Activated CD4-positive, CD25-positive, alpha-beta regulatory T cell treated with anti-CD3 and anti-CD28 coated beads, Interleukin-2, amount 50 U/mL, for 24 hours (primary cell): ENCODE measurements at places on chromosomes 16 and 17.

GRCh38 chr17:63435681-63436522, 10.2 kb downstream of the CYB561 start:
- no peak for ATAC-seq

DNA sequence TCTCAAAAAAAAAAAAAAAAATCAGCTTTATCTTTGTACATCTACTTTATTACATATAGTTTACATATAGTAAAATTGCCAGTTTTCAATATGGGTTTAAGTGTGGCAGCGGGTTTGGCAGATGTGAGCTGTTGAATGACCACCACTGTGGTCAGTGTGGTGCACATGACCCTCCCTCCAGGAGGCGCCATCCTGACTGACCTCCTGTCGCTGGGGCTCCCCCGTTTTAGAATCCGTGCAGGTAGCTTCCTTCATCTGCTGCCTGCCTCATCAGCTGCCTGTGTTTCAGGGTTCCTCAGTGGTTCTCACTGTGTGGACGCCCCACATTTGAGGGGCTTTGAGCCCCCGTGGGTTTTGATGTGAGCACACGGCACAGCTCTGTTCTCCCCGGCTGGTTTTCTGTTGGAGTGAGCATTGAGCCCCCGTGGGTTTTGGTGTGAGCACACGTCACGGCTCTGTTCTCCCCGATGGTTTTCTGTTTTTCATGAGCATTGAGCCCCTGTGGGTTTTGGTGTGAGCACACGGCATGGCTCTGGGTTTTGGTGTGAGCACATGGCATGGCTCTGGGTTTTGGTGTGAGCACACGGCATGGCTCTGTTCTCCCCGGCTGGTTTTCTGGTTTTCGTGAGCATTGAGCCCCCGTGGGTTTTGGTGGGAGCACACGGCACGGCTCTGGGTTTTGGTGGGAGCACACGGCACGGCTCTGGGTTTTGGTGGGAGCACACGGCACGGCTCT, 57.9 kb upstream of the ZNF750 start:
- no peak for ATAC-seq

DNA sequence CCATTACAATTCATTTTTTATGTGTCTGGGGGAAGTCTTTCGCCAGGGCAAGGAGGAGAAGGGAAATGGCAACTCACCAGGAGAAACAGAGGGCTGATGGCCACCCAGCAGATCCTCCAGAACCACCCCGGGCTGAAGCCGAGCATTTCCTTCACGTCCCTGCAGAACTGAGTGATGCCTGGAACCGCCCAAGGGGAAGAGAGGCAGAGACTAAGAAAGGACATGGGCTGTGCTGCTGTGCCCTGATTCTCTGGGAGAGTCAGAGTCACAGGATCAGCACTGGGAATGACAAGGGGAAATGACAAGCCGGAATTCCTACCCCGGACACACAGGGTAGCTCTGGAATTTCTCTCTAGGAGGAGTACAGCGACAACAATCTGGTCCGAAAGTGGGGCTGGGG, 27.8 kb downstream of the SLC6A4 start:
- ATAC-seq, result no peak

GRCh38 chr16:56373003-56373402, 52.3 kb downstream of the AMFR start:
- ATAC-seq, result no peak

DNA sequence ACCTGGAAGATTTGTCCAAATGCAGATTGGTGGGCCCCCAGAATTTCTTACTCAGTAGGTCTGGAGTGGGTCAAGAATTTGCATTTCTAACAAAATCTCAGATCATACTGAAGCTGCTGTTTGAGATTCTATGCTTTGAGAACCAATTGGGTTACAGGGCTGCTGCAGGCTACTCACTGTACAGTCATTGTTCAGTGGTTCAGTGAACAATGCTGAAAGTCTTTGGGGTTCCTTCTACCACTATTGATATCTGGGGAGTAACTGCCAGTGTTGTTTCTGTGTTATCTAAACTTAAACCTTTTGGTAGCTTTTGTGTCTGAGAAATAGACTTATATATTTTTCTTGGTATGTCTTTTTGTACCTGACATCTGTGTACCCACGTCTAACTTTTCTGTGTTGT, 187.5 kb downstream of the TANC2 start:
- no peak for ATAC-seq

- ATAC-seq, result no peak
Measured at GRCh38 chr16:14018851-14019250, 52.3 kb upstream of the MRTFB start.

- ATAC-seq, result peak; percentile 24
Measured at GRCh38 chr17:82647593-82648164, 565 bp downstream of the WDR45B start.

DNA sequence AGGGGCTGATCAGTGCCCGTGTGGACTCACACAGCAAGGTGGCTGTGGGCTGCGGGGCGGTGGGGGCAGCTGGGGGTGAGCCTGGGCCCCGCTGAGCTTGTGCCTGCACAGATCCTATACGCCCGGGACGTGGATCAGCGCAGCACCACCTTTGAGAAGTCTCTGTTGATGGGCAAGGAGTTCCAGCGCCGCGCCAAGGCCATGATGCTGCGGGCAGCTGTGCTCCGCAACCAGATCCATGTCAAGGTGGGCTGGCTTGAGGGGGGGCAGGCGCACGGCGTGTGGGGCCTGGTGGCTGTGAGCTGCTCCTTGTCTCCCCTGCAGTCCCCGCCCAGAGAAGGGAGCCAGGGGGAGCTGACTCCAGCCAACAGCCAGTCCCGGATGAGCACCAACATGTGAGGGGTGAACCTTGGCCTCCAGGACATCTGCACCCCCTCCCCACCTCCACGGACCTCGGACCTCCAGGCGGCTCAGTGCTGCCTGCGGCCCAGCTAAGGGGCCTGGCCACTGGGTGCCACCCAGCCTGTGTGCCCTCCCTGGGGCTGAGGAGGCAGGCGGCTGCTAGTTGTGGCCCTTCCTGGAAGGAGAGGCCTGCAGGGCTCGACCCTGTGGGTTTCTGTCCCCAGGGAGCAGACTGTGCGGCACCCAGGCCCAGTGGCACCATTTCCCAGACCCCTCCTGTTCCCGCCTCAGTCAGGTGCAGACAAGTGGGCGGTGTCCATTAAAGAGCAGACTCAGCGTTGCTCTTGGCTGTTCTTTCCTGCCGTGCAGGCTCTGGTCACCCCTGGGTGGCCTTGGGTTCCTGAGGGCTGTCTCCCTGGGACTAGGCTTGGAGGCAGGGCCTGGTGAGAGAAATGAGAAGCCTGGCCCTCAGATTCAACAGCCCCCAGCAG, 5.3 kb downstream of the GPS1 start:
- no peak for ATAC-seq

DNA sequence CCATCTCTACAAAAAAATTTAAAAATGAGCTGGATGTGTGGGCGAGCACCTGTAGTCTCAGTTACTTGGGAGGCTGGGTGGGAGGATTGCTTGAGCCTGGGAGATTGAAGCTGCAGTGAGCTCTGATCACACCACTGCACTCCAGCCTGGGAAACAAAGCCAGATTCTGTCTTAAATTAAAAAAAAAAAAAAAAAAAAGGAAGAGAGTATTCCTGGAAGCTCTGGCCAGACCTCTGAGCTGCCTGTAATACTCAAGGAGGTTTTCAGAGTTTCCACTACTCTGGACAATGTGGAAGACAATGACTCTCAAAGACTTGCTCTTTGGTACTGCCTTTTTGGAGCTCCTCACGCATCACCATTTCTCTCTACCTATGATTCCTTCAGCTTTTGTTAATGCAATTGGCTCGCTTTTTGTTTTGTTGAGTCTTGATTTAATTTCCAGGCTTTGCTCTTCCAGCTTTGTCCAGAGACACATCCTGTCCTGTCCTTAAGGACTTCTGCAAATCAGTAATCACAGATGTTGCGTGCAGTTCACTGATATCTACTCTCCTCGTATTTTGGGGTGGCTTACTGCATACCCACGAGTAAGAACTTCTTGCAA, 10.8 kb downstream of the CHD9 start:
- ATAC-seq, result no peak

GRCh38 chr17:9973669-9974447, 68.8 kb upstream of the RCVRN start:
- ATAC-seq, result no peak

GRCh38 chr17:48513097-48513496, 17.7 kb downstream of the HOXB1 start:
- peak; percentile 17 for ATAC-seq

DNA sequence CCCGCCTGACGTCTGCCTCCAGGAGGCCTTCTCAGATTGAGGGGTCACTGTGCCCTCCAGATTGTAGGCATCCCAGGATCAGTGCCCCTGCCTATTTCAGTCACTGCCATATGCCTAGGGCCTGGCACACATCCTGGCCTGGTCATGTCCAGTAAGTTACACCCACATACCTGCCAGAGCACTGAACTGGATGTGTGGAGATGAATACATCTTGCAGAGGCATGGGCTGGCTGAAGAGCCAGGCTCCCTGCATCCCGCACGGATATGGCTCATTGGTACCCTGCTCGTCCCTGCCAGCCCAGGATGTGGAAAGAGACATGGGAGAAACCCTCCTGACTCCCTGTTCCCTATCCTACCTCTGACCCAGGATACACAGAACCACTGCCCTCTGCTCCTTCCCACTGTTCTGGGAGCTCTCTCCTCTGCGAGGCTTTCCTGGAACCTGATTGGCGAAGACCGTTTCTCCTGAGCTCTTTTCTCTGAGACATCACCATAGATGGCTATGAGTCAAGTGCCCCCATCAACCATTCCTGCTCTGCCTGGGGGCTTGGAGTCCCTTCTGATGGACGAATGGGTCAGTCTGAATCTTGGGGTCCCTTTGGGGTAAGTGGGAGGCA, 40.0 kb upstream of the TAC4 start:
- no peak for ATAC-seq

DNA sequence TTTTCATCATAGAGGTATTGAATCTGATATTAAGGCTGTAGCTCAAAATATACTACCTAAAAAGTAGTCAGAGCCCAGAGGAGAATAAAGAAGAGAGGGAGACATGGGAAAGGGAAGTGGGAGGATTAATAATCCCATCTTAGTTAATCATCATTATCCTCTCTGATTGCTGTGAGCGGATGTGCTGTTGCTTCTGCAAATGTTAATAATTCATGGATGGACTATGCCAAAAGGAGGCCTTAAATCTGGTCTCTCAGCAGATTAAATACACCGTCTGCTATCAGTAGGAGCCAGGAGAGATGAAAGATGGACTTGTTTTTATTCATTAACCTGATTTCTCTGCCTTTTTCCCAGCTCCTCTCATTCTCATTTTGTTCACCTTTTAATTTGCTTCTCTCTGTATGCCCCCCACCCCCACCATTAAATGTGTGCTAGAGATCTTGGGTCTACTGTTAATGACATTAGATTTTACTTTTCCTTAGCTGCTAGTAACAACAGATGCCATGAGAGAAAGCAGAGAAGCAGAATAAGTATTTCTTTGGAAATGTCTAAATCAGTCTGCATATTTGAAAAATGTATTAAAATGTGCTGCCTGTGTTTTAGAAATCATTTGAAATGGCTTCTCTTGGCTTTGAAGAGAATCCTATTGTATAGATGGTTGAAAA, 44.2 kb downstream of the NUP93 start:
- no peak for ATAC-seq

- ATAC-seq, result no peak
Measured at GRCh38 chr17:9790889-9791876, at the start of gene DHRS7C. DHRS7C (minus strand) TSS chr17:9791592; CDS start chr17:9791284, 308 bp downstream.

DNA sequence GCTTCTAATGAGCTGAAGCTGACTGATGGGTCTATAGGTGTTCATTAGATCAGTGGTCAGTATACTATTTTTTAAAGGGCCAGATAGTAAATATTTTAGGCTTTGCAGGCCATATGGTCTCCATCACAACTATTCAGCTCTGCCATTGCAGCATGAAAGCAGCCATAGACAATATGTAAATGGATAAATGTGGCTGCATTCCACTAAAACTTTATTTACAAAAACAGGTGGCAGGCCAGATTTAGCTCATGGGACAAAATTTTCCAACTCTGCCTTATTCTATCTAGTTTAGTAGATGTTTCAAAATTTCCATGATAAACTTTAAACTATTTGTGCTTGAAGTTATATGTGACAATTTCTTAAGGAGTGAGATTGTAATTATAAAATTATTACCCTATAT, 339.3 kb downstream of the ABCC12 start:
- ATAC-seq, result no peak

DNA sequence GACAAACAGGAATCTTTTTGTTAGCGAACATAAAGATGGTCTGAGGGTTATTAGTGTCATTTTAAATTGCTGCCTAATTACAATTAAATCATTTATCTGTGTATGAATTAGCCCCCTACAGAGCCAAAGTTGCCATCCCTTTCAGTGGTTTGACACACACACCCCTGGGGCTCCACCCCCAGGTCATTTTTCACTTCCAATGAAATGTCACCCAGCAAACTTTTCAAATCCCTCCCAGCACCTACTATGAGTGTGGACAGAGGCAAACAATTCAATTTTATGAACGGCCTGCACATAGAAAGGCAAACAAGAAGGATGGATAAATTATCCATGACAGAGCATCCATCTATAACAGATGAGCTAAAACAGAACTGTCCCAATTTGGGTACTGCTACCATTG, 2.4 kb downstream of the MYH10 start:
- ATAC-seq, result no peak

- ATAC-seq, result peak; percentile 97
Measured at GRCh38 chr17:65039336-65039988, 17.1 kb downstream of the GNA13 start.

GRCh38 chr17:18987230-18987610, 17.3 kb downstream of the FAM83G start:
- no peak for ATAC-seq

DNA sequence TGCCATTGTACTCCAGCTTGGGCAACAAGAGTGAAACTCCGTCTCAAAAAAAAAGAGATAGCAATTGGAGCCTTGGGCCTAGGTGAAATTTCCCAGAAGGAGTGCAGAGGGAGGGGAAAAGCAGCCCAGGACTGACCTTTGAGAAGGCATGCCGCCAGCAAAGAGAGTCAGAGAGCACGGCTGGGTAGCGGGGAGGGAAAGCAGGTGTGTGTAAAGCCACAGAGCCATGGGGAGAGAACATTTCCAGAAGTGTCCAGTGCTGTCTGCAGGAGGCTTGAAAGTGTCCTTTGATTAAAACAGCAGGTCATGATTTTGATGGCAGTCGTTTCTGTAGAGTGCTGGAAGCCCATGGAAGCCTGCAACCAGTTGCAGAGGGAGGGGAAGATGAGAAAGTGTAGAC, 8.1 kb downstream of the C16orf54 start:
- no peak for ATAC-seq

GRCh38 chr17:72687886-72688285, 404.6 kb downstream of the SLC39A11 start:
- no peak for ATAC-seq

- ATAC-seq, result peak; percentile 28
Measured at GRCh38 chr16:13939821-13940220, 19.9 kb downstream of the ERCC4 start.

DNA sequence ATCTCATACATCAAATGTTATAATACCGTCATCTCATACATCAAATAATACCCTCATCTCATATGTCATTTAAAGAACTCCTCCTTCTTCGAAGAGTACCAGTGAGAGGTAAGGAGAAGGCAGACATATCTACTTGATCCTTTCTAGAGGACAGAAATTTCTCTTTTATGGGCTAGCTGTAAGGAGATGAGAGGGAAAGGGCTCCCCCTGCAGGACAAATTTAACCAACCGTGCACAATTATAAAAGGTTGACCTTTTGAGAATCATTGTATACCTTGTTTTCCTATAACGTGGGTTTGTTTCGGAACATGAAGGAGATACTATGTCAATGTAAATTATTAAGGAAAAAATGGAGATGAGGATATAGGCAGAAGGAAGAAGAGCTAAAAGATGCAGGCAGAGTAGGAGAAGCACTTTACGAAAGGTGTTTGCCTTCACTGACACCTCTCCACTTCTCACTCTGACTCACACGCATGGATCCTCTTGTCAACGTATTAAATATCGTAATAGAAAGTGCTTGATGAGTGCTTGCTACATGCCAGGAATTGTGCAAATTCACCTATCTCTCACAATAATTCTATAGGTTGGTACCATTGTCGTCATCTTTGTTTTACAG, 465.9 kb upstream of the ERCC4 start:
- no peak for ATAC-seq
